ENCODE measurements at places on chromosomes 2 and 18. TPM values are rescaled to one million over a fixed set of nuclear protein-coding genes. Genes with fewer than 3 reads are reported as not detected.

The EHBP1 gene
- 10.2 TPM for polyA plus RNA-seq

The COPS7B gene
- 40.7 TPM for polyA plus RNA-seq

The IMPA2 gene
- polyA plus RNA-seq: 11.9 TPM

The GAD1 gene
- polyA plus RNA-seq: not detected

The RNPEPL1 gene
- 22.6 TPM for polyA plus RNA-seq

The EGR4 gene
- 0.26 TPM for polyA plus RNA-seq

The SFT2D3 gene
- not detected for polyA plus RNA-seq

The LIMS3 gene
- 0.85 TPM for polyA plus RNA-seq

The IL18RAP gene
- polyA plus RNA-seq: 0.55 TPM

The CENPA gene
- polyA plus RNA-seq: not detected

The NCKAP1 gene
- polyA plus RNA-seq: 0.03 TPM

The OXER1 gene
- polyA plus RNA-seq: 0.63 TPM

The AGAP1 gene
- not detected for polyA plus RNA-seq

The ING5 gene
- polyA plus RNA-seq: 34.0 TPM

The ATP5F1A gene
- 418 TPM for polyA plus RNA-seq

The SCN9A gene
- not detected for polyA plus RNA-seq

The CABYR gene
- polyA plus RNA-seq: 2.0 TPM

The PTCD3 gene
- 47.9 TPM for polyA plus RNA-seq

The NLRC4 gene
- polyA plus RNA-seq: 1.6 TPM

The PSTPIP2 gene
- polyA plus RNA-seq: 1.1 TPM

The DSG1 gene
- polyA plus RNA-seq: not detected

The ACKR3 gene
- 1.4 TPM for polyA plus RNA-seq
